SK-MEL-5 (cell line): ENCODE measurements at places on chromosomes 1 and 21.

- no peak for DNase-seq
These were observed 151.1 kb upstream of the DPT start for GRCh38 chr1:168879896-168880734.

- no peak for DNase-seq
These were observed 40.3 kb downstream of the SPAG17 start for GRCh38 chr1:118144684-118145083.

- no peak for DNase-seq
These were observed 45.2 kb downstream of the ZNF691 start for GRCh38 chr1:42891465-42892138.

DNA sequence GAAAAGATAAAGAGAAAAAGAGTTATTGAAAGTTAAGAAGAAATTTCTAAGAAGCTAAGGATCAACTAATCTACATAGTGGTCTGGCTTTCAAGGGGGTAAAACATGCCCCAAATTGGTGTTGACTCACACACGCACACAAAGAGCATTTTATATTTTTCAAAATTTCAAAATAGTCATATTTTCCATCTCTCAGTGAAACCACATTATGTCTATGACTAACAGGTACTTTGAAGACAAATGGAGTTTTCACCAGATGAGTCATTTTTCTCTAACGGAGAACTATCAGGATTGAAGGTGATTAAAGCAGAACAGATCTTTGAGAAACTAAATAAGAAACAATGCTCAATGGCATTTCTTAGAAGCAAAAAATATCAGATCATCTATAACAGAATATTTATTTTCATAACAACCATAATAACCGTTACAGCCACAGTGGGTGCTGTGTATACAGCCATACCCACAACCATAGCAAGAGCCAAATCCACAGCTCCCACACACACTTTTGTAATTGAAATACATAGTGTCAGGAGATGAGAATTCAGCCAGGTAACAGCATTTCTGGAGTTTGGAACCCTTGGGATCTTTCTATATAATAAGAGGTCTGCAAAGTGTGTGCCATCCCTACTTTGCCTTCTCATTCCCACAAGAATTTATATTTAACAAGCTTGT is at the start of gene KRTAP21-3:
Gene KRTAP21-3 (minus strand): TSS at position 539 of the 671 bp plus-strand sequence. CDS start 18 bp downstream, at position 521.
- DNase-seq: peak; percentile 8
